ENCODE measurements at places on chromosomes 1 and 21.

DNA sequence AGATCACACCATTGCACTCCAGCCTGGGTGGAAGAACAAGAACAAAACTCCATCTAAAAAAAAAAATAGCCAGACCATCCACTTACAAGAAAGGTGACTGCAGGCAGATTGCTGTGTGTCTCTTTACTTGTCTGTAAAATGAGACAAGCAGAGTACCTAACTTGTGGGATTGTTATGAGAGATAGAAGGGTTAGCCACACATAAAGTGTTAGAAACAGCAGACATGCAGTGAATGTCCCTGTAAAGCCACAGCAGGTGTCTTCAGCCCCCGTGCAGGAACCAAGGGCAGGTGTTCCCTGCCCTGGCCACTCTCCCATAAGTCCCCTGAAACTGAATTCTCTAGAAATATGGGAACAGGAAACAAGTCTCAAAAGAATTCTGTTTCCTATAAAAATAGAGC, 40.8 kb upstream of the EFHD2 start:
- DNase-seq: no peak

GRCh38 chr1:202656951-202657646, 53.2 kb downstream of the SYT2 start:
- DNase-seq: no peak

DNA sequence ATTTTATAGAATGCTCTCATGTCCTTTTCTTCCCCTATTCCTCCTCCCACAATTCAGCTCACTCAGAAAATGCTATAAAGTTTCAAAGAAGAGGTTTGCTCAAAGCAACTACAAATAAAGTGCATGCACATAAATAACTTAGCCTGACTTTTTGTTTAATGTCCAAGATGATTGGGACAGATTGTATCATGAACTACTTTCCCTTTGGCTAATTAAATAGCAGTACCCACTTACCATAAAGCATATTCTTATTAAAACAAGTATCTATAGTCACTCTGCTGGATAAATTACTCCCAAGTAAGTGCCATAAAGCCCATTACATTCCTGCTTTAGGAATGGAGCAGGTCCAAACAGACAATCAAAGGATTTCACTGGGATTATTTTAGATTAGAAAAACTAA, 576.0 kb downstream of the LMO4 start:
- no peak for DNase-seq

DNA sequence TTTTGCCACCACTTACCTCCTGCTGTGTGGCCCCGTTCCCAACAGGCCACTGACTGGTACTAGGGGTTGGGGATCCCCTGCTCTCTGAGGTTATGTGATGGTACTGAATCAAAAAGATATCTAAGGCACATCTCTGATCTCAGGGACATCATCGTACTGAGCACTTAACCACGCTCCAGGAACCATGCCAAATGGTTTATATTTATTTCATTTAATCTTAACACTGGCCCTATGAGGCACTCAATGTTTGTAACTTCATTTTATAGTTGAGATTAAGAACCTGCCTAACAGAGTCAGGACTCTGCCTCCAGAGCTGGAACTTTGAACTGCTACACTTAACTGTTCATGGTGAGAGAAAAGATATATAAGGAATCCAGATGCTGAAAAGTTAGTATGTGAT, 98.0 kb upstream of the HP1BP3 start:
- DNase-seq: no peak

DNA sequence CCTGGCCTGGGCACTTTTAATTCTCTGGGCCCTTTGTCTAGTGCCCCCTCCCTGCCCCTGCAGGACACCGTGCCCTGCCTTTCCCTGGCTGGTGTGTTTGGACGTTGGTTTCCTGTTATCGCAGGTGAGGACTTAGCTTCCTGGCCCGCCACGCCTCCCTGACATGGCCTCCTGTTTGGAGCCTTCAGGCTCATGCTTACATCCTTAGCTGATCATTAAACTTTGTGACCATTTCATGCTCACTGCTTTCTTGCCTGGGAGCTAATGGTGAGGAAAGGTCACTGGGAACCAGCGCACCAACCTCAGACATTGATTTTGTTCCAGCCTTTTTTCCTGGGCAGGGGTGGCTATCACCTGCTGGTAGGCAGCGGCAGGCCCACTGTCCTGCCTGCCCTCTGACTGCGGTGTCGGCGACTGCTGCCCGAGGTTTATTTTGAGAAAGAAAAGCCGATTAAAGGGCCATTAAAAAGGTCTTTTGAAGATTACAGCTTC, 3.7 kb downstream of the PFKL start:
- DNase-seq: no peak

DNA sequence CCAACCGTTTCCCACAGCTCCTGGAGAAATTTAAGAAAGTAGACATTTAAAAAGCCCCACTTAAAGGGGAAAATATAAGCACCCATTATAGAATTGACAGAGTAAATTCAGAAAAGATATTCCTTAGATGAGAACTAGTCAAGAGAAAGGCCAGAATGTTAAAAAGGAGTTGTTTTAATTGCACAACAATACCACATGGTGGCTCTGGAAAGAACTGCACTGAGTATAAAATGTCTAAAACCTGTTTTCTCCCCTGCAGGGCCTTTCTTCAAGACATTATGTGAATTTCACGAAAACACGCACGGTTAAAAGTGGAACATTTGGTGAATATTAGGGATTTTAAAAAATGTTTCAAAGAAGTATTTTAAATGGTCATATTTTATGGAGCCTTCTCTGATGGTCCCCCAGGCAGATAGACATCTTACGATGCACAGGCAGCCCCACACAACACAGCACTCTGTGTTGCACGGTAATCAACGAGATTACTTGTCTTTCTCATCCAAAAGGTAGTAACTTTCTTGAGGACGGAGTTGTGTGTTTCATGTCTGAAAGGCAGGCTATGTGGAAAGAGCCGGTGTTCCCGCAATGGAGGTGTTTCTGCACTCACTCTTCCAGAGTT, 101.9 kb downstream of the PRRX1 start:
- no peak for DNase-seq

DNA sequence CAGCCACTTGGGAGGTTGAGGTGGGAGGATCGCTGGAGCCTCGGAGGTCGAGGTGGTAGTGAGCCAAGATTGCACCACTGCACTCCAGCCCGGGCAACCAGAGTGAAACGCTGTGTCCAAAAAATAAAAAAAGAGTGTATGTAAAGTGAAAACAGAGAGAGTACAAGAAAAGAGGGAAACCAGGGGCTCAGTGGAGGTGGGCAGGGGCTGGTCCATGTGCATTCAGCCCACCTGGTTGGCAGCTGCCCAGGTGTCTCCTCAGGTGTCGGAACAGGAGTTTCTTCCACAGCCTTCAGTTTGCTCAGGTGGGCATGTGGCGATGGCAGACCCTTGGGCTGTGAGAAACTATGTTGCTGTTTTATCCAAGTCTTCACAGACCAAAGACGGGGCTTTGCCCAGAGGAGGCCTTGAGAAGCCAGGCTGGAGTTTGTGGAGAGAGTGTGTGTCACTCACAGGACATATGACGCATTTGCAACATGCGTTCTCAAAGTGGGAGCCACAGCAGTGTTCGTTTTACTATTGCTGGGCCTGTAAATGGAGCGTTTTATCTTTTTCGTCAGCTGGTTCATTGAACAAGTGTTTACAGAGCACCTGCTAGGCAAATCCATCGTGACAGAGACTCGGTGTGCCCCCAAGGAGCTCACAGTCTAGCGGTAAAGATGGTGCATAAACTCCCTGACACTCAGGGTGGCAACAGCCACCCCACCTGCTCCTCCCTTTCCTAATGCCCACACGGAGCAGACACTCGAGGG, 22.4 kb upstream of the SAMD11 start:
- no peak for DNase-seq

- DNase-seq: no peak
Measured at GRCh38 chr1:230563591-230563990, 78.7 kb upstream of the COG2 start.

DNA sequence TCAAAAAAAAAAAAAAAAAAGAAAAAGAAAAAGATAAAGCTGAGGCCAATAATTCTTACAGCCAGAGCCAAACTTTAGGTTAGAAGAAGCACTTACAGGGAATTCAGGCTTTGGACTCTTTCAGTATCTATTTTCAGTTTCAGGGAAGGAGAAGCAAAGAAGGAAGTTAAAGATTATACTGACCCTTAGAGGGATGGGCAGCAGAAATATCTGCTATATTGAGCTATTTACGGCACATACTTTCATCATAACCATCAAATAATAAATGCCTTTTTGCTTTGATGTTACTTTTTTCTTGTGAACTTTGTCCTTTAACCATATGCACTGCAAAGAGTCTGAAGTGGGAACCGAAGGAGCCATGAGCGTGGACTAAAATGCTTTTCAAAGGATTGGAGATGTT, 42.0 kb downstream of the TM2D1 start:
- DNase-seq: no peak
